Epithelial cell of proximal tubule (primary cell): ENCODE measurements at places on chromosomes 1 and 21. TPM values are rescaled to one million over a fixed set of nuclear protein-coding genes. Genes with fewer than 3 reads are reported as not detected.

DNA sequence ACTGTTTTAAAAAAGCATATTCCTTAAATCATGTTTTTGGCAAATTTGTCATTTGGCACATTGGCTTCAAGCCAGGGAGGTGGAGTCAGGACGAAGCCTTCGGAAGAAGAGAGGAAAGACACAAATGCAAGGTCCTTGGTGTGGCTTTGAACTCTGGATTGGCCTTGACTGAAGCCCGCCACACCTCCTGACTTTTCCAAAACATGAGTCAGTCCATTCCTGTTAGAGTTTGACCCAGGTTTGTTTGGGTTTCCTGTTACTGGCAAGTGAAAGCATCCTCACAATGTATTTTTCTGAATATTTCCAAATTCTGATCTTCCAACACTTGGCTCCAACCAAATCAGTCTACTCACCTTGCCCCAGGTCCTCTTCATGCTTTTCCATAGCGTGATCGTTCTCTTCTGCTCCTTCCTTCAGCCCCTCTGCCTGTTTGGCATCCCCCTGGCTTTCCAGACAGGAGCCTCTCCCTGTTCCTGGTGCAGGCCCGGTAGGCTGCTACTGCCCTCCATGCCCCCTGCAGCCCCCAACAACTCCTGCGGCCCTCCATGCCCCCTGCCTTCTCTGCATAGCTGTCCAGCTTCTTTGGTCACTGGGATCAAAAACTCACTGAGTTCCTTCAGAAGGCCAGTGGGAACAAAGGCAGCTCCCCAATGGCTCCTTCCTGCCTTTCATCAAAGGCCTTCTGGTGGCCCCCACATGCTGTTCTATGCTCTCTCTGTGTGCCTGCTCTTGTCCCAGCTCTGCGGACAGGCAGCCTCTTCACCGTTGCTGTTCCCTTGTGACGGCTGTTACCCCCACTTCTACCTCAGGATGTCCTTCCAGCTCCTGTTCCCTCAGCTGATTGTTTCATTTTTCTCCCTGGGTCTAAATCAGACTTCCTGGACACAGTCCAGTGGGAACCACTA lies 30.4 kb upstream of the SLC30A1 start:
- DNase-seq: no peak

DNA sequence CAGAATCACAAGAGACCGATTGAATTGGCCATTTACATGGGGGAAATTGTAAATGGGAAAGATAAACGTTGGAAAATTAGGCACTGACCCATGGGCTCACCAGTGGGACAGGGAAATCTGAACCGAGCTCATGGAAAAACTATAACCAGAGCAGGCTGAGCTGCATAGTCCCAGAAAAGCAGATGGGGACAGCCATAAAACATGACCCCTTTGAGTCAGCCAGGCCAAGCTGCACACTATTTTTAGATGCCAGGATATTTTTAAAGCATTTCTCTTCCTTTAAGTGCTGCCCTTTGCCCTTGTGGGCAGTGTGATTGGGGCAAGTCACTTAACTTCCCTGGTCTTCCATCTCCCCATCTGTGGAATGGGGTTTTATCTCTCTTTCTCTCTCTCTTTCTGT lies 184.1 kb downstream of the FOXD2 start:
- no peak for DNase-seq

The VWA1 gene
- total RNA-seq: 41.6 and 56.3 TPM in 2 replicates

The NGF gene
- total RNA-seq: 2.0 and 2.7 TPM in 2 replicates

The TAF1A gene
- 10.5 and 10.6 TPM in 2 replicates for total RNA-seq

- DNase-seq: no peak
These were observed 134.7 kb downstream of the KAZN start for GRCh38 chr1:14733048-14733778.

The KLF17 gene
- total RNA-seq: not detected in 2 replicates

- DNase-seq: peak; percentile 55
These were observed 3.9 kb upstream of the CD1C start for GRCh38 chr1:158285756-158286241.

DNA sequence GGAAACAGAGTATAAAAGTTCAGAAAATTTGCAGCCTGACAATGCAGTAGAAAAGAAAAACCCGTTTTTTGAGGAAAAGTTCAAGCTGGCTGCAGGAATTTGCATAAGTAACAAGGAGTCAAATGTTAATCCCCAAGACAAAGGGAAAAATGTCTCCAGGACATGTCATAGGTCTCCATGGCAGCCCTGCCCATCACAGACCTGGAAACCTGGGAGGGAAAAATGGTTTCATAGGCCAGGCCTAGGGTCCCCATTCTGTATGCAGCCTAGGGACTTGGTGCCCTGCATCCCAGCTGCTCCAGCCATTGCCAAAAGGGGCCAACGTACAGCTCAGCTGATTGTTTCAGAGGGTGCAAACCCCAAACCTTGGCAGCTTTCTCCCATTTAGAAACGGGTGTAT lies 3.6 kb upstream of the KCNT2 start:
- no peak for DNase-seq

DNA sequence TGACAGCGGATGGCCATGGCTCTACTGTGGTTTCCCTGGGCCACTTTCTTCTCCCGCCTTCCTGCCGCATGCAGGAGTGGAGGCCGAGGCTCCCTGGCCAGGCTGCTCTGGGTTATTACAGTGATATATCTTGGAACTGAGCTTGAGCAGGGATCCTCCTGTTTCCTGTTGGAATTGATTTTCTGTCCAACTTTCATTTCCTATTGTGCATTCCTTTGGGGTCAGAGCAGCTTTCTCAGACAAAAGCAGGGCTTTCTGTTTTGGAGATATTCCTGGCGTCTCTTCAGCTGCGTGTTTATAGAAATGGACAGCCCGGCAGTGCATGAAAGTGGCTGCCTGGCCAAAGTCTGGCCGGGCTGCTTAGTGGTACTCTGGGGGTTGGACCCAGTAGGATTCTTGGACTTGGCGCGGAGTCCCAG lies 146.4 kb downstream of the KIF26B start:
- DNase-seq: no peak

- DNase-seq: no peak
These were observed at the start of gene GLUL for GRCh38 chr1:182391362-182392049. GLUL (minus strand) TSS chr1:182391790; CDS start chr1:182388737, 3,053 bp downstream.

DNA sequence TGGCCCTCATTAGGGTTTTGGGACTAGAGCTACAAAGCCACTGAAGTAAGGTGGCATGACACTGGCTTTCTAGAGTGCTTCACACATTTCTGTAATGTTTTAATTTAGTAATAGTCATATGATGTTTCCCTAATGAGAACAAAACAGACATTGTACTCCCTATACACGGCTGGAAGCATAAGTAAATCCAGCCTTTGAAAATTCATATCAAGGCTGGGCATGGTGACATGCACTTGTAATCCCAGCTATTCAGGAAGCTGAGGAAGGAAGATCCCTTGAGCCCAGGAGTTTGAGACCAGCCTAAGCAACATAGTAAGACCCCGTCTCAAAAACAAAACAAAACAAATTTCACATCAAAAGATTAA lies 7.4 kb downstream of the USP48 start:
- DNase-seq: no peak

DNA sequence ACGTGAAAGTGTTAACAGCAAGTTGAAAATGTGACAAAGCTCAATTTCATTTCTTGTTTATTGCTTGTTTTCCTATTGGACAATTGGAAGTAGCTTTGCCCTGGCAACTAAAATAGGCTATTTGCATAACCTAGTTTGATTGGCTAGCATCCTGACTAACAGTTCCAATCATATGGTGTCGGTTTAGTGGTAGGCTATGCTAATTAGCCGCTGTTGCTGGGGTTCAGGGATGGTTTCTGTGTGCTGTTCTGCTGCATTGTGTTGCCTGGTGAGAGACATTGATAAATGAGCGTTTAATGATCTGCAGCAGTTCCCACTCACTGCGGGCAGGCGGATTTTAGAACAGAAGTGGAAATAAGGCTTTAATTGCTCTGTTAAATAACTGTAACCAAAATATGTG lies 68.5 kb downstream of the DYRK1A start:
- peak; percentile 94 for DNase-seq

DNA sequence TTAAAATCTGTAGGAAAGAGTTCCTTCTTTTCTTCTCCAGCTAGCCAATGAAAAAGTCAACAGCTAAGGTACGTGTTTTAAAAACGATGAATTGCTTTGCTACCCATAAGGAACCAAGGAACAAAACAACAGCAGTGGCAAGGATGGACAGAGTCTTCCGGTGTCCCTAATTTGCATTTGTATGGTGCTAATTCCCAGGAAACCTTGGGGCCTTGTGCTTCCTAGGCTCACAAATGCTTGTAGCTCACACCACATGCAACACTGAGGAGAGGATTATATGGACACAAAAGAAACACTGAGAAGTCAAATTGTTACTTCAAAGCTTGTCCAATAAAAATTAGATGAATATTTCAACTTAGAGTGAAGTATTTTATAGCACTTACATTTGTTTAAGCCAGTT lies 1.8 kb upstream of the PGBD5 start:
- no peak for DNase-seq

DNA sequence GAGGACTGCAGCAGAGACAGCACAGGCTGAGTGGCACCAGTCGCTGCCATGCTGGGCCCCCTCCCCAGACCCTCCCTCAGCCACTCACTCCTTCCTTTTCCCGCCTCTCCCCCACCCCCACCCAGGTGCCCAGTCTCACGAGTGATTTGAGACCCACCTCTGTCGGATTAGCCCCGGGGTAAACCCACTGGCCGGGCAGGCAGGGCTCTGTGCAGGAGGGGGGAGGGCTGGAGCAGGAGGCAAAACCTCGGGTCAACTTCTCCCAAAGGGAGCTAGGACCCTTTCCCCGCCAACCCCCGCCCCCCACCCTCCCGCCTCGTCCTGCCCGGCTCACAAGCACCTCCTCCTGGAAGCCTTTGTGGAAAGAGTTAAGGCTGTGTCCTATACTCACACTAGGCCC lies 3.5 kb upstream of the MRPL24 start:
- DNase-seq: no peak

The SPRR1B gene
- 0.75 TPM in 1 of 2 replicates, not detected in the other for total RNA-seq

- no peak for DNase-seq
These were observed 27.0 kb downstream of the C2CD2 start for GRCh38 chr21:41926807-41927171.

DNA sequence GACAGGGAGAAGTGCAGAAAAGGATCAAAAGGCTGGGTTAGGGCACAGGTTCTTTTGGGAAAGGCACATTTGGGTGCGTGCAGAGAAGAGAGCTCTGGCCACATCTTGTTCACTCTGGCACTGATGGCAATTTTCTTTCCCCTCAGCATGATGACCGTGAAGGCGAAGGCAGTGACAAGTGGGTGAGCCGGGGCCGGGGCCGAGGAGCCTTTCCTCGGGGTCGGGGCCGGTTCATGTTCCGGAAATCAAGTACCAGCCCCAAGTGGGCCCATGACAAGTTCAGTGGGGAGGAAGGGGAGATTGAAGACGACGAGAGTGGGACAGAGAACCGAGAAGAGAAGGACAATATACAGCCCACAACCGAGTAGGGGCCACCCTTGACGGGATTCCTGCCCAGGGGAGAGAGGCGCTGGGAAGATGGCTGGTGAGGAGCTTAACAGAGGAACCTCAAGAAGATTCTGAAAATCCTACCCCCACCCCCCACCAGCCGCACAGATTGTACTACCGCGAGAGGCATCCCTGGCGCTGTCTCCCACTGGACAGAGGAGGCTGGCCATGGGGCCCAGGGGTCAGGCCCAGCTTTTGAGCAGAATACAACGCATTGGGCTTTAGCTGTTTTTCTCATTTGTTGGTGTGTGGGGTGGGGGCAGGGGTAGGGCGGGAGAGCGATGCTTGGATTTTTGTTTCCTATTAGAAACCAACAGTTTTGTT lies 2.4 kb upstream of the SH3D21 start:
- no peak for DNase-seq

The TMEM79 gene
- 2.1 and 3.9 TPM in 2 replicates for total RNA-seq

GRCh38 chr1:173341307-173341706 lies 134.2 kb upstream of the TNFSF4 start:
- DNase-seq: no peak

The OR10J1 gene
- not detected in 2 replicates for total RNA-seq

The USH2A gene
- total RNA-seq: not detected in 2 replicates

DNA sequence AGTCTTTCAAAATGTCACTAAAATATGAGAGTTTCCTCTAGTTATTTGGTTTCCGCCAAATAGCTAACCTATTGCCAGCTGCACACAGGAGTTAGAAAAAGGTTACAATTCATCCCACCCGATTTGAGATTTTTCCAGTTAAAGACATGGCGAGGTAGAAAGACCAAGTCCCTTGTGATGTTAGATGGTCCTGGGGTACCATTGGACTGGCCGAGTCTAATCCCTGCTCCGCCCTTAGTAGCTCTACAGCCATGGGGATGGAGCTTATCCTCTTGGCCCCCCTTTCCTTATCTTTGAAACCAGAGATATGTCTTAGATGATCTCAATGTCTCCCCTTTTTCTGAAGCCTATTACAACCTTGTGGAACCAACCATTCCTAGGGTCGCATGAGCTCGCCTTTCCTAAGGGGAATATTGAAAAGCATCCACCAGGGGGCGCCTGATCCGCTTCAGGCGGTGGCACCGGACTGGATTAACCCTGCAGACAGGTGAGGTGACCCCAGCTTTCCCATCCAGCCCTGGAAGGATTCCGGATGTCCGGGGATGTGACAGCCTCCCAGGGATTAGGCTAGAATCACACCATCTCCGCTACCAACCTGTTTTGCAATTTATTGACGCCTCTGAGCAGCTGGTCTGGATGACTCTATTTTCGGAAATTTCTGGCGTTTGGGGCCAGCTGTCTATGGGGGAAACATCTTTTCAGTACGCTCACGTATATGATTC lies 68.3 kb upstream of the SIM2 start:
- DNase-seq: no peak

DNA sequence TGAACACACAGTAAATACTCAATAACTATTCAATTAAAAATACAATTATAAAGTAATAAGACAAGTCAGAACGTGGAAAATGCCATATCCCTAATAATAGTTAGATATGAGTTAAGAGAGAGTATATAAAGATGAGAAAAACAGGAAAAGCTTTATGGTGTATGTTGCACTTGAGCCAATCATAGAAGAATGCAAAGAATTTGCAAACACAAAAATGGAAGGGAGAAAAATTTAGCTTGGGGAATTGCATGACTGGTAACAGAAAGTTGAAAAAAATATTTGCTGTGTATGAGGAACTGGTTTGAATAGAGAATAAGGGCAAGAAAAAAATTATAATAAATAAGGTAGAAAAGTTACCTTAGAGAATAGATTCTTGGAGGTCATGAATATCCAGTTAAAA lies 739.6 kb upstream of the CXADR start:
- DNase-seq: no peak

- no peak for DNase-seq
These were observed 122.3 kb upstream of the GRIK3 start for GRCh38 chr1:37156646-37157045.

DNA sequence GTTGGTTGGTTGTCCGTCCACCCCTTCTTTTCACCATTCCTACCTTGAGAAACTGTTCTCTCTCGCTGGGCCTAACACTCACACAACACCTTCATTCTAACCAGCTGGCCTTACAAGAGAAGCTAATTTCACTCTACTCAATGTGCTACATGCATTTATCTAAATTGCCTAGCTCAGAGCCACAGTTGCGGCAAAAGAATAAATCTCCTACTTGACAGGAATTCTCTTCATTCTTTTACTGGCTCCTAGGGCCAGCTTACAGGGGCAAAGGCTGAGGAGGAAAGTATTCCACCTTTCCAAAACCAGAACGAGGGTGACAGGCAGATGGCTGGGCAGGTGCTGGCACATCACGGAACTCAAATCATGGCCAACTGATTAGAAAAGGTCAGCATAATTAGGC lies 6.5 kb downstream of the F3 start:
- DNase-seq: no peak

The HCRTR1 gene
- total RNA-seq: not detected in 2 replicates
